MG63 (cell line): ENCODE measurements at places on chromosomes 12 and 14. TPM values are rescaled to one million over a fixed set of nuclear protein-coding genes. Genes with fewer than 3 reads are reported as not detected.

Gene GALNT6
- total RNA-seq: not detected in 2 replicates

Gene SLC5A8
- not detected in 2 replicates for total RNA-seq

Gene RDH12
- 0.07 and 0.20 TPM in 2 replicates for total RNA-seq

Gene CFAP73
- not detected in 2 replicates for total RNA-seq

Gene B4GALNT1
- total RNA-seq: 8.9 and 13.9 TPM in 2 replicates

Gene PRICKLE1
- total RNA-seq: 4.7 and 8.6 TPM in 2 replicates

Gene ZDHHC22
- not detected in 2 replicates for total RNA-seq

Gene SLCO1B1
- total RNA-seq: not detected in 2 replicates

Gene POP5
- 38.0 and 66.2 TPM in 2 replicates for total RNA-seq
